B cell (primary cell): ENCODE measurements at places on chromosomes 4 and X.

DNA sequence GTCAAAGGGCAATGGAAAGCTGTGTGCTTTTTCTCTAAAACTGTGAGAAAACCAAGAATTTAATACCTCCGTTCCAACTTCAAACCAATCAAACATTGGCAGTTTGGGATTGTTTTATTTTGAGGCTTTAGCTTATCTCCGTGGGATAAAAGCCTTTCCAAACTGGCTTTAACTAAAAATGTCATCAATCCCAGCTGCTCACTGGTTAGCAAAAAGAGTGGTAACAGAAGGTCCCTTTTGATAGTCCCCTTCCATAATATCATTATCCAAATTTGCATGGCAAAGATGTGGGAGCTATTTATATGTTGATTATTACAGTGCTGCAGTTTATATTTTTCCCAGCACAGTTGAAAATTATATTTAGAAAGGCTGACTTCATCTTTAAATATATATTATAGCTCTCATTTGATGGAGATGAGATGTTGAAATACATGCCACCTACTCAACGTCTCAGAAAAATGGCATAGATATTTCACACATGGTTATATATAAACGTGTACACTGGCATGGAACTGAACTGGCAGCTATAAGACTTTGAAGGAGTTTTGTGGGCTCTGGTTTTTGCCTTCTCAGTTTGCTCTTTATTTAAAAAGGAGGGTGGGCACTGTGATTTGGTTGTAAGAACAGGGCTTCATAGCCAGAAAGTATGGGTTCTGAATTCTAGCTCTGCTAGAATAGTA is 707.1 kb upstream of the SLIT2 start:
- H3K27me3 ChIP-seq: no peaks in the 10 kb centered on the region
- H3K36me3 ChIP-seq: no peaks in the 10 kb centered on the region
- no peak overlapping the region for H3K27ac ChIP-seq
- DNase-seq: no peak
- no peaks in the 10 kb centered on the region for H3K4me1 ChIP-seq

- no peaks in the 10 kb centered on the region for H3K36me3 ChIP-seq
- no peak overlapping the region for H3K4me3 ChIP-seq
- no peak for DNase-seq
- H3K4me1 ChIP-seq: no peaks in the 10 kb centered on the region
These were observed 142.5 kb downstream of the RASL11B start for GRCh38 chr4:53004497-53005148.

DNA sequence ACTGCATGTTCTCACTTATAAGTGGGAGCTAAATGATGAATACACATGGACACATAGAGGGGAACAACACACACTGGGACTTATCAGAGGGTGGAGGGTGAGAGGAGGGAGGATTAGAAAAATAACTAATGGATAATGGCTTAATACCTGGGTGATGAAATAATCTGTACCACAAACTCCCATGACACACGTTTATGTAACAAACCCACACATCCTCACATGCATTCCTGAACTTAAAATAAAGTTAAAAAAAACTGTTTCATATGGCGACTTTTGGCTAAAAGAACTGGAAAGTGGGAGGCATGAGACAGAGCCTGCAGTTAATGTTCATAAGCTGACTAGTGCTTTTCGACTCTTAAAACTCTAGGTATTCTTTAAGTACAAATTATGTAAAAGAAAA is 98.9 kb upstream of the NPFFR2 start:
- no peak overlapping the region for H3K4me3 ChIP-seq
- no peaks in the 10 kb centered on the region for H3K27me3 ChIP-seq
- H3K36me3 ChIP-seq: no peaks in the 10 kb centered on the region
- no peaks in the 10 kb centered on the region for H3K4me1 ChIP-seq
- no peak overlapping the region for H3K27ac ChIP-seq

GRCh38 chr4:184279496-184280061 is 61.9 kb upstream of the ENPP6 start:
- peak overlapping the region; percentile 36 for H3K27ac ChIP-seq
- H3K36me3 ChIP-seq: no peaks in the 10 kb centered on the region
- no peak for DNase-seq
- H3K27me3 ChIP-seq: no peaks in the 10 kb centered on the region
- no peak overlapping the region for H3K4me3 ChIP-seq
- peaks cover 48% of the 10 kb centered on the region for H3K4me1 ChIP-seq

GRCh38 chr4:41448934-41449333 is 89.0 kb upstream of the LIMCH1 start:
- H3K27me3 ChIP-seq: no peaks in the 10 kb centered on the region
- H3K36me3 ChIP-seq: no peaks in the 10 kb centered on the region
- no peak overlapping the region for H3K4me3 ChIP-seq
- no peaks in the 10 kb centered on the region for H3K4me1 ChIP-seq
- no peak overlapping the region for H3K27ac ChIP-seq

GRCh38 chr4:71752383-71753042 is 31.4 kb downstream of the GC start:
- H3K4me1 ChIP-seq: no peaks in the 10 kb centered on the region
- H3K4me3 ChIP-seq: no peak overlapping the region
- no peak for DNase-seq

DNA sequence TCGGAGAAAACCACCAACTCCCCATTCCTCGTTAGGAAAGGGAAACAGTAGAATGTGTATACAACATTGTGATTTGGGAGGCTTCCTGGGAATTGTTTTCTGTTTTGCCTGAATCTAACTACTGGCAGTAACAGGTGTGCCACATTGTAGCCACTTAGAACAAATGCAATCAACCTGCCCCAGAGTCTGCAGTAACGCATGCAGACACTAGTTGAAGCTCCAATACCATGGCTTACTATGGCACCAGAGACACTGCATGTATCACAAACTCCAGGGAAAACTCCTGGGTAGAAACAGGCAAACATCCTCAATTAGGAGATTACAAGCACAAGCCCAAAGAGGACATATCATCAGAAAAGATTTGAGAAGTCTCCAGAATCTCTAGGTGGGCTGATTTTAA is 154.2 kb upstream of the NEIL3 start:
- H3K27ac ChIP-seq: no peak overlapping the region
- no peak overlapping the region for H3K4me3 ChIP-seq
- H3K4me1 ChIP-seq: no peaks in the 10 kb centered on the region
- no peaks in the 10 kb centered on the region for H3K27me3 ChIP-seq

DNA sequence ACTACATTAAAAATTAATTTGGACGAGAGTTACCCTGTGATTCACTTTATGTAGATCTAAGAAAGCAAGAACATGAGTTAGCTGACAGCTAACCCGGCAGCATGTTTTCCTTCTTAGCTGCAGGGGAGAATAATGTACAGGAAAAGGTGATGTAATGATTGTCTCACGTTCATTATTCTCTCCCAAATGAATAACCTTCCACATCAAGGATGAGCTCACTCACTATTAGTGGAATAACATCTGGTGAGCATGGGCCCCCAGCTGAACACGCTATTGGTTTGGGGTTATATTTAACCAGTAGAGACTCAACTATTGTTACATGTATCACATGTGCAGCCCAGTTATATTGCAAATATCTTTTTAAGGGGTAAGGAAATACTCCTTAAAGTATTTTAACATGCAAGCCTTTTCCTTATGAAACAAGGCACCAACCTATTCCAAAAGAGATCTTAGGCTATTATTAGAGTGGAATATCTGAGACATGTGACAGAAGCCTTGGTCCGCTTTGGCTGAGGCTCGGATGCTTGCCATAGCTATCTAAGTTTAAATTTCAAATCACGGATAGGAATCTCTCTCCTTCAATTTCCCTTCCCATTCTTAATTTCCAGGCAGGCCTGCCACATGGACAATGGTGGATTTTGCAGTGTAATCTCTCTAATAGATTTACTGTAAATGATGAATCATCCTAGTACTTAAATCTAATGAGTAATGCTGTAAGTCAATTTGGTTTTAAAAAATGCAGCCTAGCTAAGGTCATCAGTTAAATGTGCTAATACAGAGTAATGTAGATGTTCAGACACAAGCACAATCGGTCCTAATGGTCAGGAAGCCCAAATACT is 99.0 kb upstream of the OTUD4 start:
- DNase-seq: no peak
- H3K4me1 ChIP-seq: no peaks in the 10 kb centered on the region
- no peak overlapping the region for H3K4me3 ChIP-seq

DNA sequence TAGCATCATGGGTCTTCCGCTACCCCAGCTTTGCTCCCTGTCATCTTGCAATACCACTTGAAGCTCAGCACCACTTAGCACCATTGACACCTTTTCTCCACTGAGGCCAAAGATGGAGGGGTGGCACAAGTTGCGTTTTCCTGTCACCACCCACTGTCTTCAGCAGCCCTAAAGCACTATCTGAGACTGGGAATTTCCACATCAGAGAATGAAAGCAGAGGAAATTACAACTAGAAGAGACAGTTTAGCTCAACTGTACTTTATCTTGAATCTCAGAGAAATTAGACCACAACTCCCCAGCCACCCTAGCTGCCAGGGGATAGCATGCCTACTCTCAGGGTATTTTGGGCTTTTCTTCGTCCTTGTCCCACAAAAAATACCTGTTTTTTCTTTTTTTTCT is 111.0 kb downstream of the DDIT4L start:
- no peaks in the 10 kb centered on the region for H3K36me3 ChIP-seq
- peaks cover 2% of the 10 kb centered on the region for H3K27me3 ChIP-seq
- no peak overlapping the region for H3K27ac ChIP-seq
- DNase-seq: no peak

DNA sequence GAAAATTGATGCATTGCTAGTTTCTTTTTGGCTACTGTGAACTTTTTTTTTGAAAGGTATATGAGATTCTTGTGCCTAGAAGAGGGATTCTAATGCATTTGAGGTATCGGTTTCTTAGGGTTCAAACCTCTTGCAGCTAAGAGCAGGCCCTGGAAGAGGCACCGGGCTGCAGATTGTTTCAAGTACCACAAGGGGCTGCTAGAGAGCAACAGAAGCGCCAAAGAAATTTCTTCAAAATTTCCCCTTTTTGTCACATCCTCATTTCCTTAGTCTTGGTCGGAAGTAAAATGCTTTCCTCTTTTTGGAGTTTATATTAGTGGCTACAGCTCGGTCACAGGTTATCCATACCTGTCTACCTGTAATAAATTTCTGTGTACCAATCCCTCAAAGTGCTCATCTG is 89.8 kb downstream of the PDGFRA start:
- no peaks in the 10 kb centered on the region for H3K36me3 ChIP-seq
- no peak overlapping the region for H3K4me3 ChIP-seq
- DNase-seq: peak; percentile 50
- peaks cover 19% of the 10 kb centered on the region for H3K4me1 ChIP-seq

GRCh38 chr4:74733756-74734155 is 60.6 kb downstream of the BTC start:
- DNase-seq: no peak
- no peaks in the 10 kb centered on the region for H3K36me3 ChIP-seq
- H3K27me3 ChIP-seq: no peaks in the 10 kb centered on the region
- no peak overlapping the region for H3K4me3 ChIP-seq
